DMS153 (cell line): ENCODE measurements at places on chromosomes 2 and 18.
A peak's percentile ranks its signal among the peaks of the same experiment; 100 is the strongest.

DNA sequence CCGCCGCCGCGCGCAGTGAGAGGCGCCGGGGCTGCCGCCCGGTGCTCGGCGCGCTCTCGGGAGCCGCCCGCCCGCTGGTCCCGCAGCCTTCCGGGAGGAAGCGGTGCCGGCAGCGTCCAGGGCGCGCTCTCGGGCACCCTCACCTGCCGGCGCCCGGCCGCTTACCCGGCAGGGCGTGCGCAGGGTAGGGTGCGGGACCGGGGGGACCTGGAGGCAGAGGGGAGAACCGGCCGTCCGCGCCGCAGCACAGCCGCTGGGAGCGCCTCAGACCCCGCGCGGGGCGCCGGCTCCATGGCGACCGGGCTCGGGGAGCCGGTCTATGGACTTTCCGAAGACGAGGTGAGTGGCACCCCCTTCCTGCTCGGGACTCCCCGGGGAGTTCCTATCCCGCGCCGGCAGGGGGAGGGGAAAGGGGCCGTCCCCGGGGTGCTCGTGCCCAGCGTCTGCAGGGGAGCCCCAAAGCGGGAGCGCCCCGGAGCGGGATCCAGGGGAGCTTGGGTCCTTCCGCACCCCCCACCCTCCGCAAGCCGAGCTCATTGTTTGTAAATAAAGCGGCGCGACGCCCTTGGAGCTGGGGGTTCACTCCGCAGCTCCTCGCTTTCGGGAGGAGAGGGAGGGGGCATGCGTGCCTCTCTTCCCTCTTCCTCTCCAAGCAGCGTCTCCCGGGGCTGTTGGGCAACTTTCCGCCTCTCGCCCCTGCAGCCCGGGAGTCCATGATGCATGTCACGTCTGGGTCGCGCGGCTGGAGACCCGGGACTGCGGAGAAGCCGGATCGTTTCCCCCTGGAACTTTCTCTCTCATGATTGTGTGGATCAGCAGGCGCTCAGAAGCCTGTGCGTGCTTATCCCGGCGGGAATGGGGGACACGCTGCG is 580 bp downstream of the NEDD4L start:
- peak; percentile 52 for DNase-seq

DNA sequence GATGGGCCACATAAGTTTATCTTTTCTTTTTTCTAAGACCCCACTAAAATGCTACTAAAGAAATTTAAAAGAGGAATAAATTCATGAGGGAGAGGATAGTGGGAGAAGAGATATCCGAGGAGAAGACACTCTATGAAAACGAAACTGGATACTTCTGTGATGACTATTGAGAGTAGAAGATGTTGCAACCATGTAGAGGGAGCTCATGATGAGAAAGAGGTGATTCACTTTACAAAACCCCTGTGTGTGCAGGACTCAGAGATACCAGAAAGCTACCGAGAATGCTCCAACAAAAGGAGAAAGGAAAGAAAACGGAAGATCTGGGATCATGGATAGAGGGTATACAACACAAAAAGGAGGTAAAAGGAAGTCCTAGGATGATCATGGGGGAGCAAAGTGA is 34.9 kb downstream of the SLC38A11 start:
- no peak for DNase-seq

DNA sequence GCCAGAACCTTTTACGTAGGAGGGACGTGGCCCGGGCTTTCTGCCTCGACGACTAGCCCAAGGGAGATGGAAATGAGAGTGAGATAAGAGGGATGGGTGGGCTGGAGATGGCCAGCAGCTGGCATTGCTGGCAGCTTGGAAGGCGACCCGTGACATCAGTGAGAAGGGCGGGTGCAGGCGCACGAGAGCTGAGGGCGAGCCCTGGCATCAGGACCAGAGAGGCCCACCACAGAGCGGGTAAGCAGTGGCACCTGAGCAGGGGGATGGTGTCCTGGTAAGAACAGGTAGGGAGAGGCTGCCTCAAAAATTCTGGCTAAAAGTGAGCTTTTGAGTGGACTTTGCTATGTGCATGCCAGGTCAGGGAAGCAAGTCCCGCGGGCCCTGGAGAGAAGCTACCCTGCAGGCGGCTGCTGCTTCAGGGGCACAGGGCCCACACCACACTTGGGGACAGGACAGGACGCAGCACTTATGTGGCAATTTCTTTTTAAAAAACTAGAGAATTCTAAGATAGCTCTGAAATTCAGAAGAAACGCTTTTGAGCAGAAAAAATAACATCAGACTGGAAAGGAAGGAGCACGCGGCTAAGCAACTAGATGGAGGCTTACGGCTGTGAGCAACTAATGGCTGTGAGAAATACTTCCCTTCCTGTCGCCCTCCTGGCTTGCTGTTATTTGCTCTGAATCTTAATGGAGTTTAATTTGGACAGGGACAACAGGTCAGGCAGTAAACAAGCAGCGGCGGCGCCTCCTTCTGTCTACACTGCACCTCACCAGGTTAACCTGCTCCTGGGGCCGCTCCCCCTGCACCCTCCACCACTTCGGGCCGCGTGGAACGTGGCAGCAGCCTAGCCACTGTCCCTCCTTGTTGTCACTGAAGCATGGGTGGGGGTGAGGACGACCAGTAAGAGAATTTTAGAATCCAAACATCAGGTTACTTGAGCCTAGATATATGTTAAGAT is 20.5 kb downstream of the THAP4 start:
- peak; percentile 20 for DNase-seq

DNA sequence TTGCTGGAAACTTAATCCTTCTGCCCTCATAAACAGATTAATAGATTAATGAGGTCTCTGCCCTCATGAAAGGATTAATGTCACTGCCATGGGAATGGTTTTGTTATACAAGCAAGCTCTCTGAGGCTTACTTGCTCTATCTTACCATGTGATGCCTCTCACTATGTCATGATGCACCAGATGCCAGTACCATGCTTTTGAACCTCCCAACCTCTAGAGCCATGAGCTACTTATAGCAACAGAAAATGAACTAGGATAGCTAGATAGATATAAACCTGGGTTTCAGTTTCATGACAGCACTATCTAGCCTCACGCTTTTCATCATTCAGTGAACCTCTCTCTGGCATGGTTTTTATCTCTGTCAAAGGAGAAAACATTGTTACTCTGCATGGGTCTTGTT is 371.6 kb upstream of the LRP1B start:
- no peak for DNase-seq

- no peak for DNase-seq
Observed at GRCh38 chr2:70443726-70444125, 109.9 kb downstream of the TGFA start.

DNA sequence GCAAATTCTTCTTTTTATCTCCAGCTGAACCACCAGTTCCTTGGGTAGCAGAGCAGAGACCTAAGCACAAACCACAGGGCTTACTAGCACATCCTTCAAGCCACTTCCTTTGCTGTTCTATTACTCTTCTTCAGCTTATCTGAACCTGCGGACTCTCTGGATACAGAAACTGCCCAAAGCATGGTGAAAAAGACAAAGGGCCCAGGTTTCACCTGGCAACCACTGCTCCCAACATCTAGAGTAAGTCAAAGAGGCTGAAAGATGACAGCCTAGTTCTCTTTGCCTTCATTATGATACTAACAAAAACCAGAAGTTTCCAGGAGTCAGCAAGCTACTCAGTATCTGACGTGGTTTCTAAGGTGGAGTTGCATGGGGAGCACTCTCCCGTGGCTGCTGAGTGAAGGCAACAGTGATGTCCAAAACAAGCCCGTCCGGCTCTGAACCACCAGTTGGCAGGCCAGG is 43.4 kb downstream of the KANSL3 start:
- DNase-seq: no peak

GRCh38 chr18:13461469-13461868 is 242.9 kb downstream of the LDLRAD4 start:
- no peak for DNase-seq

DNA sequence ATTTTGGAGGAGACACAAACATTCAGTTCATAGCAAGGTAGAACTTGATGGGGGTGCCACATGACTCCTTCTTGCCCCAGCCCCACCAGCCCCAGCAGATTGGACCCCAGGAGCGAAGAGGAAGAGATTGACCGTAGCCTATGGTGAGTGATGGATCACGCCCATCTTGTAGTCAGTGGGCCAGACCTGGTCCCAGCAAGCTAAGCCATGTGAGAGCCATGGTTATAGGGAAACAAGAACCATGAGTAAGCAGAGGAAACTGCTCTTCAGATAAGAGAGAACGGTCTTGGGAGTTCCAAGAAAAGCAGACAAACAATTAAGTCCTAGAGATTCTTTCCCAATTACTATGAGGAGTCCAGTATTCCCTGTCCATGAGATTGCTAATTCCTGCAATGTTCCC is 4.6 kb upstream of the TCF4 start:
- DNase-seq: no peak

- no peak for DNase-seq
Observed at GRCh38 chr2:149488706-149489440, 98.7 kb downstream of the MMADHC start.

- DNase-seq: no peak
Observed at GRCh38 chr2:222532315-222532714, 108.0 kb downstream of the SGPP2 start.

GRCh38 chr2:127389778-127390435 is 2.1 kb upstream of the MAP3K2 start:
- no peak for DNase-seq

DNA sequence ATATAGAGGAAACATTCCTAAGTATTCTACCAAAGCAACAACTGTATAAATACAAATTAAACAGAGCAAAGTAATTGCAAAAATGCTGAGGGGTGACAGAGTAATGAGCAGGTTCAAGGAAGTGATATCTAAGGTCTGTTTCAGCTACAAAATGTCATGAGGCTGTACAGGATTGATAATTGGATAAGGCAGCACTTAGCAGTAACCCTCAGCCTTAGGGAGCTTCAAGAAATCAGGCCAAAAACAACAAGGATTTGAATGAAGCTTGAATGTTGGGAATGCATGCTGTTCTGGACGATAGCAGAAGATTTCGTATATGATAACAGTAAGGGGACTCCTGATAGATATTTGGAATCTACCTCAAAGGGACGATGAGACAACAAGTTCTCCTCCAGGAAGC is 142.0 kb upstream of the MMADHC start:
- no peak for DNase-seq

- DNase-seq: no peak
Observed at GRCh38 chr18:64416990-64417389, 268.1 kb upstream of the LINC00305 start.

DNA sequence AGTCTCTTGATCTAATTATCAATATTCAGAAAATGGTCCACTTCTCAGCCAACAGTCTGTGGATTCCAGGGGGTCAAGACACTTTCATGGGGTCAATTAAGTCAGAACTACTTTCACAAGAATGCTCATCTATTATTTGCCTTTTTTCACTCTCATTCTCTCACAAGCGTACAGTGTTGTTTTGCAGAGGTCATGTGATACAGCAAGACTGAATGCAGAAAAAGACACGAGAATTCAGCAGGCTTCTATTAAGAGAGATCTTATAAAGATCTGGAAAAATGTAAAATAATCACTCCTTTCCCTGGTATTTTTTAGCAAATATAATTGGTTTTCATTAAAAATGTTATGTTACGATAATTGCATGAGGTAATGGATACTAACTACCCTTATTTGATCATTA is 8.7 kb downstream of the RPRD1A start:
- DNase-seq: no peak

GRCh38 chr18:61677435-61677970 is 215.3 kb downstream of the RNF152 start:
- DNase-seq: no peak

- no peak for DNase-seq
Observed at GRCh38 chr2:85390941-85391669, 19.1 kb downstream of the CAPG start.

- peak; percentile 56 for DNase-seq
Observed at GRCh38 chr2:25190536-25190935, 22.2 kb upstream of the POMC start.

DNA sequence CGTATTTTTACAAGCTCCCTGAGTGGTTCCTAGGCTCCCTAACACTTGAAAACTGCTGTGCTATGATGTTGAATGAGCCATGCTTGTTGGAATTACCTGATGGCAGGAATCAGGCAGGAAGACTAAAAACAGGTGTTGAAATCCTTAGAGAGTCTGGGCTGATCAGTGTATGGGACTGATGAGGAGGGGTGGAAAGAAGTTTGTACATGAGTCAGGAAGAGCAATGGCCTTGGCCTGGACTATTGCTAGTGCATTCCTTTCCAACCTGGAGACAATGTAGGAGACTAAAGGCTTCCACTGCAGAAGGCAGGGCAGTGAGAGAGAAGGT is 25.0 kb upstream of the TMBIM1 start:
- no peak for DNase-seq

DNA sequence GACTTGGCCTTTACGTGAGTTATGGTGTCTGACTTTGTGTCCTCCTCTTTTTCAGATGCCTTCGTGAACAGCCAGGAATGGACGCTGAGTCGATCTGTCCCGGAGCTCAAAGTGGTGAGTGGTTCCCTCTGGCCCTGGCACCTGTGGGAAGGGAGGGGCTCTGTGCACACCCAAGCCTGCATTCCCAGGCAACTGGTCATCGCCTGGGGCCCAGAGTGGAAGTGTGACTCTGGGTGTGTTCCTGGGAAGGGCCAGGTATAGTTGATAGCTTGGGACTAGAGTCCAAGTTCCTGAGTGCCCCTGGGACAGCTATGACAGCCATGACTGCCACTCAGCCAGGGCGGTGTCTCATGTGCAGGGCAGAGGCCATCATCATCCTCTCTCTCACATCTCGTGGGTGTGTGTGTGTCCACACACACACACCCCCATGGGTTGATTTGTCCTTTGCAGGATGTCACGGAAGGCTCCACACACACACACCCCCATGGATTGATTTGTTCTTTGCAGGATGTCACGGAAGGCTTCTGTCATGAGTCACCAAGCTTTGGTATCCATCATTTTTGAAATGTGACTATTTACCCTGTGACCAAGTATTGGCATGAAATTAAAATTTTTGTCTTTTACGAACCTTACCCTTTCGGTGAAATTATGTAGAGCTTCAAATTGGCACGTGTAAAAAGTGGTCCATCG is 215.4 kb downstream of the AGAP1 start:
- DNase-seq: no peak

DNA sequence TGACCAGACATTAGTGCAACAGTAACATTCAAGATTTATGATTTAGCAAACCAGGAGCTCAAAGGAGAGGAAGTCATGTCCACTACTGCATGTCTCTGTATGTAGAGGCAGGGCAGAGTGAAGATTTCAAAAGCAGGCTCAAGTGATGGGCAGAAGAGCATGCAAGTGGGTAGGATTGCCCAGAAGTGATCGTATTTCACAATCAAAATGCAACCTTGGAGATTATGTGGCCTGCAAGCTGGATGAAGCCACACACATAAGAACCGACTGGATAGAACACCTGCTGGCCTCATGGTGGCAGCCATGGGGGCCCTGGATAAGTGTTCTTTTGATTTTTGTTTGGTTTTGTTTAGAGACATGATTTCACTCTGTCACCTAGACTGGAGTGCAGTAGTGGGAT is 286.8 kb upstream of the RAB12 start:
- DNase-seq: no peak

DNA sequence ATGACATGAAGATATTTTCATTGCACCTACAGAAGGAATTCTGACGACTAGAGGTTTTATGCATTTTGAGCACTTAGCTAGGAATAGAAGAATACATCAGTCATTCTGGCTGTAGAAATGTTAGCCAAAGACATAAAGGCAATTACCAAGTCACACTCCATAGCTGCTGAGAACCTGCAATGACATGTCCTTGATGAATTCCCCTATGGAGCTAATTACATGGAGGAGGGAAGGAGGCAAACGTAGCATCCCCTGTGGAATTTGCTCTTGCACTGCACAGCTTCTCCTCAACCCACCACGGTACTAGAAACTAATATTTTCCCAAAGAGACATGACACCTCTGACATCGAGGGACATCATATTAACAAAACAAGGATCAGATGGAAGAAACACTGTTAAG is 174.0 kb upstream of the SESTD1 start:
- no peak for DNase-seq

GRCh38 chr2:59032499-59032898 is 791.4 kb upstream of the FANCL start:
- peak; percentile 76 for DNase-seq

GRCh38 chr2:61177727-61178549 is 15.9 kb downstream of the C2orf74 start:
- DNase-seq: no peak
